ENCODE measurements at places on chromosomes 16 and 17.

DNA sequence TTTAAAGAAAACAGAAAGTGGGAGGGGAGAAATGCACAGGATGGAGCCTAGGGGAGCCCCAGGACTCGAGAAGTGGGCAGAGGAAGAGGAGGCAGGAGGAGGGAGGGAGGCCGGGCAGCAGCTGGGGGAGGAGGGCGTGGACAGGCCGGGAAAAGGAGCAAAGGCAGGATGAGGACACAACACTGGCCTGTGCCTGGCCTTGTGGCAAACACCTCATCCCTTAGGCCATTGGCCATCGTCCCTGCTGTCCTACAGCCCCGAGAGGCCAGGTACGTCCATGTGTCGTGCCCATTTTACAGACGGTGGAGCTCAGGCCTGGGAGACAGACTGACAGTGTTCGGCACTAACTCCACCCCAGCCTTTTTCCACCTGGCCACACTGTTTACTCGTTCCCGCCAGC is 15.9 kb downstream of the JPH3 start:
- no peak for DNase-seq

DNA sequence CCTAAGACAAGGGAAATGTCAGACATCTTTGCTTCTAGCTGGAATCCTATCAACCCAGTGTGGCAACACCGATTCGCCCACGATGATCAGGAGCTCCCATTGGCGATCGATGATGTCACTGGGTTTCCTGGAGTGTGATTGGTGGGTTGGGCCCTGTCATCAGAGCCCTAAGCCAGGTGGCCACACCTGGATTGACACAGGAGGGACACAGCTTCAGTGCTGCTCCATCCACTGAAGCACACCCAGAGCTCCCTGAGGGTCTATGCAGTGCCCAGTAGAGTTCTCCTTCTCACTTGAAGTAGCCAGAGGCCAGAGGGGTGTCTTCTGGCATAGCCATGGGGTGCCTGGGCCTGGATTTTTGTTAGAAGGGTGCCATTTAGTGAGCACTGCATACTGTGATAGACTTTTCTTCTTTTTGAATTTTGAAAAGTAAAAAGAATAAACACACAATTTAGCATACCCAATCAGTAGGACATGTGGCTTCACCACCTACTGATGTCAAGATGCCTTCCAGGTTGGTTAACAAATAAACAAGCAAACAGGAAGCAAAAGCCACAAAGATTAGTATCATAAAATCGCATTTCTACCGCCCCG is 77.6 kb downstream of the CMIP start:
- DNase-seq, result no peak

GRCh38 chr16:17382514-17382913 is 88.2 kb downstream of the XYLT1 start:
- no peak for DNase-seq

DNA sequence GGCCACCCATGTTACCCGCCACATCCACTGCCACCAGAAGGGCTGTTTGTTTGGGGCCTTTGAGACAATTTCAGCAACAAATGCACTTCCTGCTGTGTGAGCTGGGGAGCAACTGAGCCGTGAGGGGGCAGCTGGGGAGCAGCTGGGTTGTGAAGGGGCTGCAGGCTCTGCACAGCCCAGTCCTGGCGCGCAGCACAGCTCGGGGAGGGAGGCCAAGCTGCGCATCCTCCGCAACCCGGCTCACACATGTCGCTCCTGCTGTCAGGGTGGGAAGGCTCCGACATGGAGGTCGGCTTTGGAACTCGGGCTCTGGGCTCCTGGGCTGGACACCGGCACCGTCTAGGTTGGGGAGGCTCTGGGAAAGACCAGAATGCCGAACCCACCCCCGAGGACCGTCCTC is 53.6 kb downstream of the CBFA2T3 start:
- DNase-seq, result no peak

Measured in fibroblast of lung (primary cell).